ENCODE measurements at places on chromosomes 12 and 14.

GRCh38 chr14:100271247-100271939, 32.4 kb downstream of the YY1 start:
- no peak for DNase-seq

- DNase-seq: no peak
Measured at GRCh38 chr12:64412459-64412858, 8.3 kb downstream of the XPOT start.

DNA sequence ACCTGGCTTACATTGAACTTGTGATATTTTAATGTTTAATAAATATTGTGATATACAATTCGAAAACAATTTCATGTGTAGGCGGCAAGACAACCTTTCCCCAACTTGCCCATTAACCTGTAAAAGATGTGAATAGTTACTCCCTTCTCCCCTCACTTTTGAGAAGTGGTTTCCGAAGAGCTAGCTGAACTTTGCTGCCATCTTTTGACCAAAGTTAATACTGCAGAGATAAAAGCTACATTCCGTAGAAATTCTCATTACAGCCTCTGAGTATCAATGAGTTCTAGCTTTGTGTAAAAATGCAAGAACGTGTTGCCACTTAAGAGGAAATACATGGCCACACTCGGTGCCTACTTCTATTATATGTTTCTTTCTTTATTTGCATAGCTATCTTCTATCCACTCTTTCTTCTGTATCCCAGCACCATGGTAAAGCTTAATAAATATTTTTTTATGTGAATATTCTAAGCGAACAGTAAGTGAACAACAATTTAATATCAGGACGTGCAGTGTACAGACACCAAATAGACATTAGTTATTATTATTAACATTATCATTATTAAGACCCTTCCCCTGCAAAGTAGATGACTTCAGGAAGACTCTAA, 105.1 kb upstream of the TMEM260 start:
- DNase-seq: no peak

- DNase-seq: no peak
Measured at GRCh38 chr12:7079826-7080125, 12.5 kb downstream of the C1R start.

DNA sequence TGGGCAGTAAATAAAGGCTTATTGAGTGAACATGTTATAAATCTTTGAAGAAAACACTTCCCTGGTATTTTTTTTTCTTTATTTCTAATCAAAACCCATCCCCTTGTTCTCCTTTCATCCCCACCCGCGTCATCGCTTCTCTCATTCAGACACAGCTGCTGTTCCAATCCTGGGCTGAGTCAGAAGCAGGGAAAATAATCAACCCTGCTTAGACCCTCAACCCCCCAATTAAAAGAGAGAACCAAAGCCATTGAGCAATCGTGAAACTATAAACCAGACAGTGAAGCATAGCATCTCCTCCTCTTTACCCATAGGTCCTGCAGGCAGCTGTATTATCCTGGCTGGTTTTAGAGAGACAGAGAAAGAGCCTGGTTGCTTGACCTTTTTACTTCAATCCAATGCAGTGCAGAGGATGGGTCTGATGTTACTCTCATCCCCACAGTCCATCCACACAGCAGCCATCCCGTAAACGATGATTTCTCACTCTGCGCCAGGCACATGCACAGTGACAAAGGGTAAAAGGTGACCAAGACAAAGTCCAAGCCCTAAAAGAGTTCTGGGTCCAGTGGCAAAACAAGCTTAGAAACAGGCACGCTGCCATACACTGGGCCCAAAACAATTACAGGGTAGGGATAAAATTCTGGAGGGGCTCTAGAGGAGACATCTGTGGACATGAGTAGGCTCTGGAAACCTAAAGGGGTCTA, 238.3 kb downstream of the GALC start:
- DNase-seq: no peak

DNA sequence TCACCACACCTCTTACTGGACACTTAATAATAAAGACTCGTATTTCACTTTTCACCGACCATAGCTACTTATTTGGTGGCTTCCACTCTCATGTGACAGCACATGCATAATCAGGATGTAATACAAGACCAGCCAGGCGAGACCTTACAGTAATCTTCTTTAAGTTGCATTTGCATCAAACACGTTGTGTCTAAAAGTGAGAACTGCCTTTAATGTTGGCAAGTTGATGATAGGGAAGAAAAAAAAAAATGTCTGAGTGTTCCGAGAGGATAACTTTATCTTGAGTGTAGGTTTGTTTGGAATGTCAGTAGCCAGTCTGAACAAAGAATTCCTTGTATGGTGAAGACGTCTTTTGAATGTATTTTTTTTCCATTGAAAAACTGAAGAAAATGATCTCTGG, 440.4 kb downstream of the ADAMTS20 start:
- no peak for DNase-seq

- DNase-seq: no peak
Measured at GRCh38 chr12:29572464-29572863, 75.0 kb upstream of the OVCH1 start.

- no peak for DNase-seq
Measured at GRCh38 chr14:50794068-50794645, 36.8 kb downstream of the NIN start.

DNA sequence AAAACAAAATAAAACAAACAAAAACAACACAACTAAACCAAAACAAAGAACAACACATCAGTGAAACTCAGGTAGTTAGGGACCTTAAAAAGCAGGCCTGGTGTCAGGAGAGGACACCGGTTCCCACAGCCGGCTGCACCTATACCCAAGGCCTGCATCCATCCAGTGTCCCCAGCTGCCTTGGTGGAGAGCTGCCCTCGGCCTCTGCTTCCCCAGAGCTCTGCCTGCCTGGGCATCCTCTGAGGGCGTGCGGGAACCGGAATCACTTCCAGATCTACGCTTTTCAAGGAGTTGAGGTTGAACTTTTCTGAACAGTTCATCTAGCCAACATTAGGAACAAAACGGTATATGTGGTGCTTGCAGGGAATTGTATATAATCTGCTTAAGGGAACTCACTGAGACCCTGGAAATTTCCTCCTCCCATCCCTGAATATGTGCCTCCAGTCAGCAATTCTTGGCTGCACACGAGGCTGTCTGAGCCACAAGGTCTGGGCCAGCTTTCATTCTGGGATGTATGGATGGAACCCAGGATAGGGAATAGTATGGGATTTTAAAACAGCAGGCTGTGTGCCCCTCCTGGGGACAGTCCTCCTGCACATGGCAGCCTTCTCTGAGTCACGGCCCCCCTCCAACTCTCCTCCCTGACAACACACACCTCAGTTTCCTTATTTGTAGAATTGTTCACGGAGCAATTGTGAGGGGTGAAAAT, 319.0 kb upstream of the RTL1 start:
- DNase-seq: no peak

- no peak for DNase-seq
Measured at GRCh38 chr14:38171197-38171596, 36.5 kb upstream of the SSTR1 start.

GRCh38 chr12:26630546-26631027, 202.4 kb downstream of the ITPR2 start:
- DNase-seq: no peak

DNA sequence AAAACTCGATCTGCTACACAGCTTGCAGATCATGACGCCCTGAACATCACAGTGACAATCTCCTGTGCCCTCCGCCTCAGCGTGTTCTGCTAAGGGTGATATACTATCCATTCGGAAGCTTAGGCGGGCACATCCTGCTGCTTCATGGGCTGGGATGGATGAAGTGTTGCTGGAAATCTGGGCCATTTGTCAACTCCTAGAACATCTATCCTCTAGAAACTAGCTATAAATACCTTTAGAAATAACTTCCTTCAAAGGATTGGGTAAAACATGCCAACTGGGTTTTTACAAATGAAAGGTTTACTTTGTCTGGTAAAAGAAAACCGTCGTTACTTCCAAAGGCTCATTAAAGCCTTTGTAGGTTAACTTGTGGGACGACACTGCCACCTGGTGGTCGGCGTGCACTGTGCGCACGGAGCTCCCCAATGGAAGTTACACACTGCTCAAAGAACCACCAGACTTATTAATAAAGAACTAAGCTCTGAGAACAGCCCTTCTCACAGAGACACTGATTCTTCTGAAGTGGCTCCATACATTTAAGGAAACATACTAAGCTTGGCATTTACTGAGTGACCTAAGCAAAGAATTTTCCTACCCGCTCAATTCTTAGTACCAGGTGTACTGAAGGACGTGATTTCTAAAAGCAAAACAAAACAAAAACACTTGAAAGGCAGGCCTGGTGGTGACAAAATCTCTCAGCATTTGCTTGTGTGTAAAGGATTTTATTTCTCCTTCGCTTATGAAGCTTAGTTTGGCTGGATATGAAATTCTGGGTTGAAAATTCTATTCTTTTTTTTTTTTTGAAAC, 21.6 kb upstream of the CACNA2D4 start:
- DNase-seq: peak; percentile 88

GRCh38 chr14:58805605-58806409, 168.0 kb downstream of the DACT1 start:
- no peak for DNase-seq

GRCh38 chr12:89494411-89495231, 30.0 kb downstream of the GALNT4 start:
- no peak for DNase-seq

- no peak for DNase-seq
Measured at GRCh38 chr14:105840266-105841021, 314.1 kb downstream of the TMEM121 start.

DNA sequence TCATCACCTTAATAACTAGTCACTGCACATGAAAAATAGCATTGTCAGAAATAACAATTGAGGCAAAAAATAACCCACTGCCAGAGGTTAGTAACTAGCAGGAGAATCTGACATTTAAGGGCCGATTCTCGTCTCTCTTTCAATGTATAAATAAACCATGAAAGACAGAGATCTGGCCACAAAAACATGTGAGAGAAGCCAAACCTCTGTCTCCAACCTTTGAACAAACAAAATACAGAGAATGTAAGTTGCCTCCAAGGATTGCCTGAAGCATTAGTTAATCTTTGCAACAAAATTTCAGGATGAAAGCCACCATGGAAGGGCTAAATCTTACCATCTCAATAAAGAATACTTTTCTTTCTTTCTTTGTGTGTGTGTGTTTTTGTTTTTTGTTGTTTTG, 257.4 kb upstream of the TMTC1 start:
- no peak for DNase-seq

- no peak for DNase-seq
Measured at GRCh38 chr14:45757655-45758054, 504.7 kb upstream of the MIS18BP1 start.

DNA sequence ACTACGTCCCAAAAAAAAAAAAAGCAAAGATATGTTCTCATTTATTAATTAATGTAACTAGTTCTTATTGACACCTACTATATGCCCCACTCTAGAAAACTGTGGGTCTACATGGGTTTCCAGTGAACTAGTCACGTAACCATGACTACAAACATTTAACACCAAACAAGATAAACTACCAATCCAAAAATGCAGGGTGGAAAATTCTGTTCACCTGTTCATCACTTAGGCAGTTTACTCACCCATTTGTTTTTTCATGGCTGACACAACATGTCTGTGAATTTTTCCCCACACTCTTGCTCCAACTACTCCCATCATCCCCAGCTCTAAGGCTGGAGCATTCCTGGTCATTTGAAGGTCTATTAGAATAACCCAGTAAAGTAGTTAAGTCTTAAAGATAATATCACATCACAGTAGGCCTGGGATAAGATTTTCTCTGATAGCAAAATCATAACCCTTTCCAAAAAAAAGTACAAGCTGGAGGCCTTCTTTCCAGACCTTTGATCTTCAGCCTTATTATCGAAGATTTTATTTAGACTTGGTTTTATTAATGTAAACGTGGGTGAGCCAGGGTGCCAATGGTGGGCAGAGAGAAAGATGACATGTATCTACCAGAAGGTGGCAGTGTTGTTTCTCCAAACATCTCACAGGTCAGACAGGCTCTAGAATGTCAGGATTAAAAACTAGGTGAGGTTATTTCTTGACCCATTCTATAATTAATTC, 61.6 kb upstream of the DAAM1 start:
- no peak for DNase-seq

GRCh38 chr12:80156306-80156705, 57.0 kb downstream of the OTOGL start:
- DNase-seq: no peak

DNA sequence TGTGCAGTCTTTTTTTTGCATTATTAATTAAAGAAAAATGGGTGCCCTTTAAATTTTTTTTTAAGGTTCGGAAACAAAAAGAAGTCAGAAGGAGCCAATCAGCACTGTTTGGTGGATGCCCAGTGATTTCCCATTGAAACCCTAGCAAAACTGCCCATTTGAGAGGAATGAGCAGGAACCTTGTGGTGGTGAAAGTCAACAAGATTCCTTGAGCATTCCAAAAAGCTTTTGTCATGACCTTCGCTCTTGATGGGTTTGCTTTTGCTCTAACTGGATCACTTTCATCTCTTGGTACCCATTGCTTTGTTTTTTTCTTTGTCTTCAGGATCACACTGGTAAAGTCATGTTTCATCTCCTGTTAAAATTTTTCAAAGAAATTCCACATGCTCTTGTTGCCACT, 54.1 kb downstream of the ADIPOR2 start:
- DNase-seq: no peak

- no peak for DNase-seq
Measured at GRCh38 chr12:65825507-65826352, 1.4 kb downstream of the HMGA2 start.
